ENCODE measurements at places on chromosomes 1 and 21.
A peak's percentile ranks its signal among the peaks of the same experiment; 100 is the strongest.

GRCh38 chr1:8477166-8477982 lies 159.5 kb downstream of the SLC45A1 start:
- DNase-seq, result no peak

GRCh38 chr1:107760065-107760464 lies 204.9 kb downstream of the VAV3 start:
- DNase-seq, result no peak

- peak; percentile 5 for DNase-seq
Observed at GRCh38 chr1:158283965-158284364, 5.8 kb upstream of the CD1C start.

DNA sequence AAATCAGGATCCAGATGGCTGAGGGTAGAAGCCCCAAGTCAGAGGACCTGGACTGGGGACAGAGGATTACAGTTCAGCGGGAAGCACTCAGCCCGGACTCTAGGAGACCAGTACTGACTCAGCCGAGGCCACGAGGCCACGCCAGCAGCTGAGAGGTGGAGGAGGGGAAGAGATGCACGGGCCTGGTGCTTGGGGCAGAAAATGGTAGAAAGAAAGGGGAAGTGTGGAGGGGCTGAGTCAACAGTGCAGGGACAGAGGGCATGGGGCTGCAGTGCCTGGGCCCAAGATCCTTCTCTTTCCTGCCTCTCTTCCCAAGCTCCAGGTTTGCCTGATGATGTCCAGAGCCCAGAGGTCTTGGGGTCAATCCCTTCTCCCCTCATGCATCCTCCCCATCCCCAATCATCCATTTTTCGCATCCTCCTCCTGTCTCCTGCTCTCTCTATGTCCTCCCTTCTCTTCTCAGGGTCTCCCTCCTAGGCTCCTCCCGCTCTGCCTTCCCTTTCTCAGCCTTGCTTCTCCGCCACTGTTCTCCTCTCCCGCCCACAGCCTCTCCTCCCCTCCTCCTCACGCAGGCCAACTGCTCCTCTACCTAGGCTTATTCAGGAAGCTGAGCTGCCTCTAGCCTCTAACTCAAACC lies 7.7 kb downstream of the ARHGEF2 start:
- DNase-seq, result no peak

DNA sequence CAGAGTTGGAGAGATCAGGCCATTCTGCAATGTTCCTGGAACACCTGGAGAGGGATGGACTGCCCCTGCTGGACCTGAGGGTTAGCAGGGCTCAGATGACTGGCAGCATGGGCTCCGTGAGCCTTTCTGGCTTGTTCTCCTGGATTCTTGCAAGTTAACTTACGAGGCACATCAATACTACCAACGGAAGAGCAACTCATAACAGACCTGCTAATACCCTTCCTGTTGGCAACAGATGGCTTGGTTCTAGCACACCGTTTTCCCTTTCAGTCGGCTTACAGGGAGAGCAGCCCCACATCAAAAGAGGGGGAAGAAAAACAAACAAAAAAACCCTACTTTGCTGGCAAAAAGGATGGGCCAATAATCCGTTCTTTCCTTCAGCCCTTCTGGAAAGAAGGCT lies 47.9 kb downstream of the SLC66A1 start:
- no peak for DNase-seq

- no peak for DNase-seq
Observed at GRCh38 chr1:70847013-70847412, 200.6 kb downstream of the PTGER3 start.

DNA sequence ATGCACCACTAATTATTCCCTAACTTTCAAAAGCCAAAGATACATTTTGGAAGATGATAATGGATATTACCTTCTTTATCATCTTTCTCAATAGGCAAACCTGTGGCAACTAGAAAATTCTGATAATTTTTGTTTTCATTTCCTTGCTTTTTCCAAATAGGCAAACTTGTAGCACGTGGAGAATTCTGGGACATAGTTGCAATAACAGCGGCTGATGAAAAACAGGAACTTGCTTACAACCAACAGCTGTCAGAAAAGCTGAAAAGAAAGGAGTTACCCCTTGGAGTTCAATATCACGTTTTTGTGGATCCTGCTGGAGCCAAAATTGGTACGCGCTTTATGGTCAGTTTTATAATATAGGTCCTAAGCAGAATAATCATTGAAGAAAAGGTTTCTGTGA lies 1.5 kb downstream of the FPGT start:
- no peak for DNase-seq

- DNase-seq, result no peak
Observed at GRCh38 chr21:29406385-29406784, 107.7 kb downstream of the BACH1 start.

DNA sequence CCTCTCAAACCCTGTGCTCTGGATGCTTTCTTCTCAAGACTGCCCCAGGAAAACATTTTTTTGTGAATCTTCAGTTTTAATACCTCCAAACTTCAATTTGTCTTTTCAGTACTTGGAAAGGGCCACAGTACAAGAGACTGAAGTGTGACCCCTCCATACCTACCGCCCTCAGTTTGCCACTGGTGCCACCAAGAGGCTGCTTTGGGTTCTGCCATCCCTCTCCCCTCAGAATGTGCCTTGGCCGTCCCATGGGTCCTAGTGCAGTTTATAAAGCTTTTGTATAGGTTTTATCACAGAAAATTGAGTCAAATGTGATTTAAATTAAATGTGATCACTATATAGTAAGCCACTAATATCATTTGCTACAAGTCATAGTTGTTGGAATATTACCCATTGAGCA lies 60.8 kb upstream of the PGD start:
- peak; percentile 14 for DNase-seq

- DNase-seq, result peak; percentile 13
Observed at GRCh38 chr1:14975119-14975518, 178.4 kb upstream of the TMEM51 start.
